T1000 (cell line): ENCODE measurements at places on chromosomes 4 and X.

DNA sequence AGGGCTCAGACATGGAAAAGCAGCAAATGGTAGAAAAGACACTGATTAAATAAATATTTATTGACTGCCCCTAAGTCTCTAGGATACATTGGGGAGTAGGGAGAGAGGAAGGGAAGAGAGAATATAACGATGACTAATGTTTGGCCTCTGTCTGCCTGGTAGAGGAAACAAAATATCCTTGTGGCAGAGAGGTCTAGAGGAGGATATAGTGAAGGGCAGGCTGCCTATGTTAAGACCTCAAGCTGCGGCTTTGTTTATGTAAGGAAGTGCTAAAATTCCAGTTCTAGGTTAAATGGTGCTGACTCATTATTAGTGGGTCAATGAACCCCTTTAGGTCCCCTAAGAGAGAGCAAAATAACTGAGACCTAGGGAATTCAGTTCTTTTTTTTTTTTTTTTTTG, 427.3 kb upstream of the FTHL17 start:
- DNase-seq, result no peak

- DNase-seq, result no peak
These were observed 150.1 kb downstream of the NAA11 start for GRCh38 chr4:79175716-79176115.

DNA sequence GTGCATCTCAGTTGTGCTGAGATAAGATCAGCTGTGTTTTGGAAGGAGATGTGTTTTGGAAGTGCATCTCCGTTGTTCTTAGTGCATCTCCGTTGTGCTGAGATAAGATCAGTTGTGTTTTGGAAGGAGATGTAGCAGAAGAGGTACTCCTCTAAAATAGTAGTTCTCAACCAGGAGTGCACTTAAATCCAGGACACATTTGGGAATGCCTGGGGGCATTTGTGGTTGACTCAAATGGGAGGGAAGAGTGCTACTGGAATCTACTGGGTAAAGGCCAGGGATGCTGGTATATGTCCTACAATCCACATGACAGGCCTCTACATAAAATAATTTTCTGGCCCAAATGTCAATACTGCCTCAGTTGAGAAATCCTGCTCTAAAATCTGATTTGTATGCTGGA, 70.8 kb upstream of the CHRDL1 start:
- no peak for DNase-seq

DNA sequence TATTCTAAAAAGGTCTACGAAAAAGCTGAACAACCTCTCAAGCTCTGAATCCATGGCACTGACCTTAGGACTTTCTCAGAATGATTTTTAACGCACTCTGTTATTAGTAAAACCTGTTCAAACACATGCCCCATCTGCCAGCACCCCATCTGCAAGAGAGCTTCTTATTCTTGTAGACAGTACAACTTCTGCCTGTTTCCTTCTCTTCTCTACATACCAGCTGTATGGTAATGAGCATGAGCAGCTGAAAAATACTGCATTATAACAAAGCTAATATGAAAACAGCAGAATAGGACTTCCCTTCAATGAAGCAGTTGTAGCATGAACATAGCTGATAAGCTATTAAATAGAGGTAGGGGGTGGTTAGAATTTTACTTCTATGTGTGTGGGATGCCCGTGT, 167.9 kb downstream of the FBXW7 start:
- DNase-seq, result no peak

DNA sequence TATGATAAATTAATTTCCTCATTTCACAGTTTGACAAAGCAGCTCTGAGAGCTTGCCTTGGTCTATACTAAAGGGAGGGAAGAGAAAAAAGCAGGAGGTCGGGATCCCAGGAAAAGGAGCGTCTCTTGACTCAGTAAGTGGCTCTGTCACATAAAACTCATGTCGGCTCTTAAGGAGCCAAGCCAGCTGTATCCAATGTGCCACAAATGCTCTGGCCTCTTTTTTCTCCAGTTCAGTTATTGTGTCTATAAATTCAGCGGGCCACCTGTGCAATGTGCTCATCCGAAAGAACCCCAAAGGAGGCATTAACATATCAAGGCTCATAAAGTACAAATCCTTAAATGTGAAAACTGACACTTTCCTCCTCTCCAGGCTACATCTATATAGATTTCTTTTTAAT, 337.7 kb upstream of the FAM241A start:
- no peak for DNase-seq

- no peak for DNase-seq
These were observed 487 bp downstream of the TBCK start for GRCh38 chr4:106315476-106315967.

DNA sequence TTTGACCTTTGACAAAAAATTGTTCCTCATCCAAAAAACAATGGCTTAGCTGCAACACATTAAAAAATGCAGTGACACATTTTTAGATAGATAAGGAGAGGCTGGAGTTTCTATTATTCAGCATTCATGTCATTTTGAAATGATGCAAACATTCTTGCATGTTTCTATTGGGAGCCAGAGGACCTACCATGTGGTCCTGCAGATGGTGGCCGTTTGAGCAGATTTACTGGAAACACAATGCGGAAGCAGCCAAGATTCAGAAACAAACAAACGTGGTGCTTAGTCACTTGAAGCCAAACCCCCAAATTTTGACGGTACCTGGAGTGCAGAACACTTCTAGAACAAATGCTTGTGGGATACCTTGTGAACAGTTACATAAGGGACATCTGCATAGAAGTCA, 456.7 kb downstream of the PCDH18 start:
- DNase-seq, result no peak

- DNase-seq, result no peak
These were observed 9.3 kb downstream of the NOX1 start for GRCh38 chrX:100864657-100865391.

GRCh38 chr4:122702939-122703338, 29.6 kb upstream of the BBS12 start:
- no peak for DNase-seq

- no peak for DNase-seq
These were observed 158.5 kb upstream of the HCCS start for GRCh38 chrX:10952619-10953018.

GRCh38 chrX:19709812-19710518, 177.4 kb downstream of the SH3KBP1 start:
- DNase-seq, result peak; percentile 29

- no peak for DNase-seq
These were observed 33.3 kb downstream of the BANK1 start for GRCh38 chr4:101823864-101824263.

GRCh38 chr4:24210332-24210902, 320.6 kb upstream of the PPARGC1A start:
- peak; percentile 87 for DNase-seq

GRCh38 chr4:111984169-111984819, 161.0 kb upstream of the FAM241A start:
- no peak for DNase-seq

DNA sequence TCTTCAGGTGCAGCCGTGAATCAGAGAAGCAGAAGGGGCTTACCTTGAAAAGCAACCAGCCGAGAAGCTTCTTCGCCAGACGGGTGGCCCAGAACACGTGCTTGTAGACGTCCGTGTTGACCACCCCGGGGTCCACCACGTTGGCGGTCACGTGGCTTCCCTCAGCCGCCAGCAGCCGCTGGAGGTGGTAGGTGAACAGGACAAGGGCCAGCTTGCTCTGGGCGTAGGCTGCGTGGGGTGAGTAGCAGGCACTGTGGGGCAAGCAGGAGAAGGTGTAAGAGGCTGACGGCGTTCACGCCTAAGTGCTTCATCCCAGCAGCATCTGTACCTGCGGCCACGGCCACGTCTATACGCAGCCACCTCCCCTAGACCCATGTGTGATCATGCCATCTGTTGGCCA, 257.8 kb downstream of the DHRSX start:
- DNase-seq, result no peak

DNA sequence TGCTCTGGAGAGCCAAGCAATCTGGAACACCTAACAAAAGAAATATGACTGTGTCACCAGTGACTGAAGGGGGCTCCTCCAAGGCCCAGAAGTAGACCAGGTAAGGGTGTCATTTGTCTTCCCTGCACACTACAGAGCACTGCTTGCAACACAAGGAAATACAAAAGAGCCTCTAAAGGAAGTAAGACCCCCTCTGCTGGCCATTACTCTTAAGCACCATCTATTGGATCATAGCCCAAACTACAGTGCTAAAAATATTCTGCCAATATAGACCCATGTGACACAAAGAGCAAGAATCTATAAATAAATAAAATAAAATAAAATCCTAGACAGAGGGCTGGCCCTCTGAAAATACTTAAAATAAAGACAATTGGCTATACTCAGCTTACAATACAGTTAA, 528.7 kb downstream of the TMA16 start:
- no peak for DNase-seq

- no peak for DNase-seq
These were observed 27.6 kb downstream of the NUDT6 start for GRCh38 chr4:122894827-122895226.

GRCh38 chr4:63817196-63817865, 591.9 kb downstream of the TECRL start:
- DNase-seq, result no peak

DNA sequence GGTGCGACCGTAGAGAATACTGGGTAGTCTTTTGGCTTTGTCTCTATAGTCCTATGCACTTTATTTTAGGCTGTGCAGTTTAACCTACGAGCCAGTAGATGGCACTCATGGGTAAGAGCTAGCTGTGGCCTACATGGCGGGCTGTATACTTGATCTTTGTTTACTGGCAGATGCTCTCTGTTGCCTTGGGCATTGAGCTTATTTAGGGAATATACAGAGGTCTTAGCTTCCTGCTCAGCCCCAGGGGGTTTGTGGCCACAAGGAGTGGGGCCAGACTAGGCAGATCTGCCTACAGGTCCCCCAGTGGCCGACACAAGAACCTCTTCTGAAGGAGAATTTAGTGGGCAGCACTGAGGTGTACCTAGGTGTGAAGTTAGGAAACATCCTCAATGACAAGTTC, 227.6 kb upstream of the HDX start:
- no peak for DNase-seq

- DNase-seq, result no peak
These were observed 60.4 kb upstream of the PDHA2 start for GRCh38 chr4:95779447-95779846.

- no peak for DNase-seq
These were observed 28.4 kb upstream of the SLC10A7 start for GRCh38 chr4:146550161-146550560.

- no peak for DNase-seq
These were observed 41.0 kb downstream of the AMELX start for GRCh38 chrX:11334165-11334564.
